CD4-positive, CD25-positive, alpha-beta regulatory T cell (primary cell): ENCODE measurements at places on chromosomes 1 and 21. TPM values are rescaled to one million over a fixed set of nuclear protein-coding genes. Genes with fewer than 3 reads are reported as not detected.

- peaks cover 5% of the 10 kb centered on the region for H3K4me1 ChIP-seq
- no peak overlapping the region for H3K4me3 ChIP-seq
- H3K27ac ChIP-seq: no peak overlapping the region
- H3K27me3 ChIP-seq: no peaks in the 10 kb centered on the region
- H3K36me3 ChIP-seq: no peaks in the 10 kb centered on the region
- no peak for DNase-seq
Observed at GRCh38 chr1:117696561-117696960, 90.7 kb downstream of the TENT5C start.

DNA sequence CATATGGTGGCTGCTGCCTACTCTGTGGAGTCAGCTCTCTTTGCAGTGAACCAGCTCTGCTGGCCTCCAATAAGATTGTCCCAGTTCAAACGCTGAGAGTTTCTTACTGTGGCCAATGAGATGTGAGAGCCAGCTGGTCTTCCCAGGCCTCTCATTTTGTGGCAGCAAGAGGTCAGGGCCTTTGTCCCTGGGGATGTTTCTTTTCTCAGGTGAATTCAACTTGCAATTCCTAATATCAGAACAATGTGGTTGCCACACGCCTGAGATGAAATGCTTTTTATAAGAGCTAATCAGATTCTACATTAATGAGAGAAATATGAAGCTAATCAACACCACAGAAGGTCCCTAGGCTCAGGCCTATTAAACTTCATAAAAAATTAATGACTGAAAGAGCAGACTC, 660.1 kb upstream of the CAMK1G start:
- DNase-seq: no peak
- H3K36me3 ChIP-seq: no peaks in the 10 kb centered on the region
- H3K4me1 ChIP-seq: no peaks in the 10 kb centered on the region
- no peaks in the 10 kb centered on the region for H3K27me3 ChIP-seq

DNA sequence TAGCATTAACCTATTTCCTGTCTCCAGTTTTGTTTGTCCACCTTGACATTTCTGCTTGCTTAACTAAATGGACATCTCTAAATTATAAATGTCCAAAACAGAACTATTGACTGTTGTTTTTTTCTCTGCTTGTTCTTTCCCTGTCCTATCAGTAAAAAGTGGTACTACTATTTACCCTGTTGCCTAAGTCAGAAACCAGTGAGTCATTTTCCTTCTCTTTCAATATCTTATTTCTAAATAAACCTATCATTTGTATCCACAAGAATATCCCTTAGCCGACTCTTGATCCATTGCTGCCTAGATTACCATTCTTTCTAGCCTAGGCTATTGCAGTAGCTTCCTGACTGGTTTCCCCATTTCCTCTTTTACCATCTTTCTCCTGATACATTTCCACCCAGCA, 22.5 kb downstream of the MIER1 start:
- no peak overlapping the region for H3K27ac ChIP-seq
- no peaks in the 10 kb centered on the region for H3K27me3 ChIP-seq
- DNase-seq: no peak
- H3K4me3 ChIP-seq: no peak overlapping the region
- peaks cover 4% of the 10 kb centered on the region for H3K4me1 ChIP-seq

GRCh38 chr21:39715804-39716397, 29.1 kb upstream of the IGSF5 start:
- H3K36me3 ChIP-seq: no peaks in the 10 kb centered on the region
- no peak overlapping the region for H3K4me3 ChIP-seq
- H3K27me3 ChIP-seq: no peaks in the 10 kb centered on the region
- H3K4me1 ChIP-seq: no peaks in the 10 kb centered on the region

Gene FLG2
- not detected for total RNA-seq

Gene CLDN14
- total RNA-seq: not detected
